Stimulated activated CD8-positive, alpha-beta memory T cell treated with anti-CD3 and anti-CD28 coated beads, Interleukin-2, amount 100 ng/mL, for 48 hours (primary cell): ENCODE measurements at places on chromosomes 7 and 10.

GRCh38 chr10:60335708-60336107 lies 54.0 kb downstream of the ANK3 start:
- DNase-seq = no peak

DNA sequence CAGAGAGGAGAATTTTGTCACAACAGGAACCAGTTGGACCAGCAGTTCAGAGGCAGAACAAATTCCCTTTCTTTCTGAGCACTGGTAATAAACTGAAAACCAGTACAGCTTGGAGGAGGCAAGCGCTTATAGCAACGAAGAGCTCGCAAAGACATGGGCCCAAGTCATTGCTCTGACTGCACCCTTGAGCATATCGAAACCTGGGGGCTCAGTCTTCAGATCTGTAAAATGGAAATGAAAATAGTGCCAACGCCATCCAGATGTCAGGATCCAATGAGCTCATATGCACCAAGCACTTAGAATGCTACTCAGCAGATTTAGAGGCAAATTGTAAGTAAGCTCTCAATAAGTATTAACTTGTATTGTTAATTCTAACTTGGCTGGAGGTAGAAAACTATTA lies 14.4 kb upstream of the CALU start:
- DNase-seq = no peak

- DNase-seq = no peak
Measured at GRCh38 chr10:45220931-45221330, 94.5 kb downstream of the OR13A1 start.

DNA sequence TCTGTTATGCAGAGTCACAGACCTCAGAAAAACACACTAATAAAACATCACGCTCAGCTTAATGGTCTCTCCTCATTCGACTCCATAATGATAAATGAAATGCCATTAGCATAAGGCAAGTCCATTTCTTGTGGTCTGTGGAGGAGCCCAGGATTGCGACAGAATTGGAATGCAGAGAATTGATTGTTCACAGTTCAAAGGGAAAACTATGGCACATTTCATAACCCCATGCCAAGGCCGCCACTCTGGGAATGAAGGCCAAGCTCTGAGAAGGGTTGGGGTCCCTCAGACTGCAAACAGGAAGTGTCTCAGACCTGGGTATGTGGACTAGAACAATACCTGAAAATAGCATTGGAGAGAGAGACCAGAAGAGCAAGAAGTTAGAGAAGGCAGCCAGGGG lies 398.9 kb downstream of the ADRA2A start:
- no peak for DNase-seq

GRCh38 chr10:109982123-109982522 lies 25.7 kb upstream of the ADD3 start:
- no peak for DNase-seq

DNA sequence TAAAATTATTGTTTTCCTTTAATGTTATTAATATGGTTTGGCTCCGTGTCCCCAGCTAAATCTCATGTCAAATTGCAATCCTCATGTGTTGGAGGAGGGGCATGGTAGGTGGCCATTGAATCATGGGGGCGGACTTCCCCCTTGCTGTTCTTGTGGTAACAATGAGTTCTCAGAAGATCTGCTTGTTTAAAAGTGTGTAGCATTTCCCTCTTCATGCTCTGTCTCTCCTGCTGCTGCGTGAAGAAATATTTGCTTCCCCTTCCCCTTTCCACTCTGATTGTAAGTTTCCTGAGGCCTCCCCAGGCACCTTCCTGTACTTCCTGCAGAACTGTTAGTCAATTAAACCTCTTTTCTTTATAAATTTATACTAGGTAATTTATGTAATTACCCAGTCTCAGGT lies 27.5 kb downstream of the VIM start:
- no peak for DNase-seq

DNA sequence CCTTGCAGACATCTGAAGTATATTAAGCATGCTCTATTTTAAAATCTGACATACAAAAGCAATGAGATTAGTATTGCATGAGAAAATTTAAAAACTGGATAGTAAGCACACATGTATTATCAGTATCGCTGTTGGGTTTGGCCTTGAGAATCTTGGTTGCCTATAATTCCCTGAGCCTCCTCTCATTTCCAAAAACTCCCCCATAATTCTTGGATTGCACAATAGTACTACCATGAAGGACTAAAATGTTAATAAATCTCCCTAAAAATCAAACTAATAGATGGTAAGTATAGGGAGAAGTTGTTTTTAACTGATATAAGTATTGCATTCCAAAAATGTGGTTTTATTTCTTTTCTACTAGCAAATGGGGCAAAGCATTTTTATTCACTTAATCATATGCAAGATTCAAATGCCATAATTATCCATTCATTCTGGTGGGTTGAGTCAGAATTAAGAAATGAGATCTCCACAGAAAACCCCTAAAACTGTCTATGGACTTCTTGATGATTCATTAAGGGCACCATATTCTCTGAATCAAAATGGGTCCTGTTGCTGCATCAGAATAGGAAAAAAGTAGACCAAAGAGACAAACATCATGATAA lies 10.3 kb upstream of the VIM start:
- no peak for DNase-seq

DNA sequence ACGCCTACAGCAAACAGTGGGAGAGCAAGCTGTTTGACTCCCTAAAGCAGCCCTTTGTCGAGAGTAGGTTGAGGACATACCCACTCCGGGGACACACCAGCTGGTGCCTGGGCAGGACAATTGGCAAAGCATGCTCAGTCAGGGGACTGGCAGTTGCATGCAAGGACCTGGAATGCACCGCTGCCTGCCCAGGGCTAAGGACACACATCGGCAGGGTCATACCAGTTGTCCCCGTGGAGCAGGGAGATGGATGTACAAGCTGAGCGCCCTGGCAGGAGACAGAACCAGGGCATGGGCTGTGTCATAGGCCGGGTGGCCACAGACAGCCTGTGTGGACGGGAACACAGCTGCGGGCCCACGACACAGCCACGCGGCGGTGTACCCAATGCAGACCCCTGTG lies 18.3 kb upstream of the ELN start:
- no peak for DNase-seq

DNA sequence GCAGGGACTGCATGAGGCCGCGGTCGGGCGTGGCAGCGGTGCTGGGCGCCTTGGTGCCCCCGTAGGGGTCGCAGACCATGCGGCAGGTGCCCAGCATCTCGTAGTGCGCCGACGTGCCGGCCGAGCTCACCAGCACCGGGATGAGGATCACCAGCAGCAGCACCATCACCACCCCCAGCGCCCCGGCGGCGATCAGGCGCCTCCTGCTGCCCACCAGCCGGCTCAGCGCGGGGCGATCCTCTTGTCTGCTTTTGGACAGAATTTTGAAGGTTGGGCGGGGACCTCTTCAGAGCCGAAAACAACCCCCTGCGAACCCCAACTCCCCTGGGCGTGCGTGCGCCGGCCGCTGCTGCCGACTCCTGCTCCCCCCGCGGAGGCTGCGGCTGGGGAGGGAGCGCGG lies 779 bp downstream of the C1QL3 start:
- peak; percentile 41 for DNase-seq

DNA sequence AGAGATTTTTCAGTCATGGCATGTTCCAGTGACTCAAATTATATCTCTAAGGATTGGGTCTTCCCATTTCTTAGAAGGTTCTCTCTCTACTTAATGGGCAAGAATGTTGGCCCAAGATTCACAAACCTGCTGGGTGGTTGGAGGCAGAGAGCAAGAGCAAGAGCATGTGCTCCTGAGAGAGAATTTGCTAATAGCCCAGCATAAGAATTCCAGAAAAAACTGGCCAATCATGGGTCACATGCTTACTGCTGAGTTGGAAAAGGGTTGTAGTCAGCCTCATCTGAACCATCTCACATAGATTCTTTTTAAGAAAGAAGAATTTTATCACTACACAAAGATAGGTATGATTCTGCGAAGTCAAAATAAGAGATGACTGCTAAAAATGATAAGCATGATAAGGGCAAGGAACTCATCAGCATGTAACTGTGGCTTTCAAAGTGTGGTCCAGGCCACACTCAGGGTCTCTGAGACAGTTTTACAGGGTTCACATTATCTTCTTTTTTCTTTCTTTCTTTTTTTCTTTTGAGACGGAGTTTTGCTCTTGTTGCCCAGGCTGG lies 8.2 kb upstream of the VCL start:
- no peak for DNase-seq

- DNase-seq = no peak
Measured at GRCh38 chr10:113780681-113781250, 29.3 kb downstream of the PLEKHS1 start.

DNA sequence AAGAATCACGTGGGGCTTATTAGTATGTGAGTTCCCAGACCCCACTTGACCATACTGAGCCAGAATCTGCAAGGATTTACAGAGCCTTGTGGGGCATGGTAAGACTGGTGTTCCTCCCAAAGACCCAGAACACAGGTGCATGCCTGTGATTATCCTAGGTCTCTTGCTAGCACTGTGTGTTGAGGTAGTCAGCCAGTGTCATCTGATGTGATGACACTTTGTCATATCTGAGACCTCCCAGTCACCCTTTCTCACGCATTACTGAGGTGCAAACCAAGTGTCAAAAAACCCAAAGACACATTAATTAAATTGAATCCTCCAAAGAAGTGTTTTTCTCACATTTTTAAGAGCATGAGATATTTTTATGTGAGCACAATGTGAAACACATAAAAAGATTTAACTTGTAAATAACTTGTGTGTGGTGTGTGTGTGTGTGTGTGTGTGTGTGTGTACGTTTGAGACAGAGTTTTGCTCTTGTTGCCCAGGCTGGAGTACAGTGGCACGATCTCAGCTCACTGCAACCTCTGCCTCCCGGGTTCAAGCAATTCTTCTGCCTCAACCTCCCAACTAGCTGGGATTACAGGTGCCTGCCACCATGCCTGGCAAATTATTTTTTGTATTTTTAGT lies 162.0 kb upstream of the PRPS1L1 start:
- no peak for DNase-seq

- no peak for DNase-seq
Measured at GRCh38 chr10:114352653-114353298, 51.5 kb downstream of the AFAP1L2 start.

DNA sequence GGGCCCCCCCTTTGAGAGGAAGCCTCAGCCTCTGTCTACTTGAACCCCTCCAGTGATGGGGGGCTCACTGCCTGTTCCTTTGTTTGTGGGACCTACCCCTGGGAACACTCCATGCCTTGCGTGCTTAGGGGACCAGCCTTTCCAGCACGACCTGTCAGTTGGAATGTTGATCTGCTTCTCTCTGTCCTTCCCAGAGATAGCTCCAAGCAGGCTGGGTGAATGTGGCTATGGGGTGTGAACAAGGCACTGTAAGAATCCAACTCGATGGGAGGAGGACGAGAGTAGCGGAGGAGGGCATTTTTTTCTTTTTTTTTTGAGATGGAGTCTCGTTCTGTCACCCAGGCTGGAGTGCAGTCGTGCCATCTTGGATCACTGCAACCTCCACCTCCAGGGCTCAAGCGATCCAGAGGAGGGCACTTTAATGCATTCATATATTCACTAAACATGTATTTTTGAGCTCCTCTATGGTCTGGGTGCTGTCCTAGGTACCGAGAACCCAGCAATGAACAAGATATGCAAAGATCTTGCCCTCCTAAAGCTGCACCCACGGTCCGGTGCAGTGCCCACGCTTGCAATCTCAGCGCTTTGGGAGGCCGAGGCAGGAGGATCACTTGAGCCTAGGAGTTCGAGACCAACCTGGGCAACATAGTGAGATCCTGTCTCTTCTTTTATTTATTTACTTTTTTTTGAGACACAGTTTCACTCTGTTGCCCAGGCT lies 8.5 kb downstream of the CLIP2 start:
- no peak for DNase-seq

GRCh38 chr10:112728118-112728883 lies 221.7 kb upstream of the TCF7L2 start:
- DNase-seq = no peak

- DNase-seq = no peak
Measured at GRCh38 chr10:102597131-102597991, 46.9 kb upstream of the TRIM8 start.

- no peak for DNase-seq
Measured at GRCh38 chr7:11642276-11642675, 189.7 kb downstream of the THSD7A start.

- DNase-seq = no peak
Measured at GRCh38 chr7:38177621-38178003, 433 bp upstream of the STARD3NL start.

GRCh38 chr7:154336295-154336694 lies 284.1 kb downstream of the DPP6 start:
- DNase-seq = no peak

- DNase-seq = no peak
Measured at GRCh38 chr7:15753887-15754579, 67.5 kb upstream of the MEOX2 start.

- DNase-seq = no peak
Measured at GRCh38 chr7:50667338-50667737, 102.1 kb upstream of the DDC start.

- no peak for DNase-seq
Measured at GRCh38 chr10:126375926-126376554, 12.2 kb downstream of the ADAM12 start.

- no peak for DNase-seq
Measured at GRCh38 chr7:132428247-132428919, 147.9 kb downstream of the PLXNA4 start.

DNA sequence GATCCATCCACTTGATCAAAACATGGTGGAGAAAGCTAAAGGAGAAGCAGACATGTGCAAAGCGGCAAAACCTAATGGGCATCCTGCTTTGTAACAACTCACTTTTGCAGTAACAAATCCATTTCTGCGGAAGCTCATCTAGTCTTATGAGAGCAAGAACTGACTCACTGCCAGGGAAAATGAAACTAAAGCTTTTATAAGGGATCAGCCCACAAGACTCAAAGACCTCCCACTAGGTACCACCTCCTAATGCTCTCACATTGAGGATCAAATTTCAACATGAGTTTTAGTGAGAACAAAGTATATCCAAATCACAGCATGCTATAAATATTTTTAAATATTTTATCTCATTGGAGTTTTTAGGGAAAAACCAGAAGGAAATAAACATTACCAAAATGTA lies 120.1 kb upstream of the GNAI1 start:
- no peak for DNase-seq

- peak; percentile 18 for DNase-seq
Measured at GRCh38 chr10:121927318-121927840, 452 bp downstream of the ATE1 start.

DNA sequence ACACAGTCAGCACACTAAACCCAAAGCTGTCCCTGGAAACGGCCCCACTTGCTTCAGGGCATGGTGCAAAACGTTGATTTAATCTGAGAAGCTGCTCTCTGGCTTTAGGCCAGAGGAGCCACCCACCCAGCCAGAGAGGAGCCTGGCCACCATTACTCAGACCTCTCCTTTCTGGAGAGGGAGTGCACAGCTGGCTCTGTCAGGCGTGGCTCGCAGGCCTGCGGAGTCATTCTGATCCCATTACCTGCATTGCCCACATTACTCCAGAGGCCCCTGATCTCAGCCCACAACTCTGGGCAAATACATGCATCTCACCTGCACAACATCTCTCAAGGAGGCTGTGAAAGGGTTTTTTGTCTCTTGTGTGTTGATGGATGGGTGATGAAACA lies 370.0 kb upstream of the IGFBP3 start:
- no peak for DNase-seq

- DNase-seq = no peak
Measured at GRCh38 chr7:146443102-146443501, 326.5 kb downstream of the CNTNAP2 start.

GRCh38 chr7:28484606-28484935 lies 72.3 kb downstream of the CREB5 start:
- no peak for DNase-seq

- DNase-seq = no peak
Measured at GRCh38 chr10:28680358-28680752, 3.0 kb downstream of the BAMBI start.

GRCh38 chr10:122911889-122912484 lies 1.6 kb downstream of the FAM24A start:
- DNase-seq = peak; percentile 32

GRCh38 chr7:150997817-150998216 lies 7.0 kb downstream of the NOS3 start:
- DNase-seq = no peak
